ENCODE measurements at places on chromosomes 7 and 10.

DNA sequence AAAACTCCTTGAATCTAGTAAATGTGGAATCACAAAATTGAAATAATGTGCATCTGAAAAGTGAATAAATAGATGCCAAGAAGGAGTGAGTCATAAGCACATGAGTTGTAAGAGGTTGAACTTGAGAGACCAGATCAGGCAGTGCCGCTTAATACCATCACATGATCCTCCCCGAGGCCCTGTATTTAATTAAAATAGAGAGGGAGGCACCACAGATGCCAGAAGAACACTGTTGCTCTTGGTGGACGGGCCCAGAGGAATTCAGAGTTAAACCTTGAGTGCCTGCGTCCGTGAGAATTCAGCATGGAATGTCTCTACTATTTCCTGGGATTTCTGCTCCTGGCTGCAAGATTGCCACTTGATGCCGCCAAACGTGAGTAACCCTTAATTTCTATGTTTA lies at the start of gene GPNMB:
Gene GPNMB (plus strand): TSS at position 221 of the 400 bp plus-strand sequence. CDS start 83 bp downstream, at position 304.
- no peak for DNase-seq

- no peak for DNase-seq
Observed at GRCh38 chr7:2412587-2413201, 9.3 kb downstream of the CHST12 start.

DNA sequence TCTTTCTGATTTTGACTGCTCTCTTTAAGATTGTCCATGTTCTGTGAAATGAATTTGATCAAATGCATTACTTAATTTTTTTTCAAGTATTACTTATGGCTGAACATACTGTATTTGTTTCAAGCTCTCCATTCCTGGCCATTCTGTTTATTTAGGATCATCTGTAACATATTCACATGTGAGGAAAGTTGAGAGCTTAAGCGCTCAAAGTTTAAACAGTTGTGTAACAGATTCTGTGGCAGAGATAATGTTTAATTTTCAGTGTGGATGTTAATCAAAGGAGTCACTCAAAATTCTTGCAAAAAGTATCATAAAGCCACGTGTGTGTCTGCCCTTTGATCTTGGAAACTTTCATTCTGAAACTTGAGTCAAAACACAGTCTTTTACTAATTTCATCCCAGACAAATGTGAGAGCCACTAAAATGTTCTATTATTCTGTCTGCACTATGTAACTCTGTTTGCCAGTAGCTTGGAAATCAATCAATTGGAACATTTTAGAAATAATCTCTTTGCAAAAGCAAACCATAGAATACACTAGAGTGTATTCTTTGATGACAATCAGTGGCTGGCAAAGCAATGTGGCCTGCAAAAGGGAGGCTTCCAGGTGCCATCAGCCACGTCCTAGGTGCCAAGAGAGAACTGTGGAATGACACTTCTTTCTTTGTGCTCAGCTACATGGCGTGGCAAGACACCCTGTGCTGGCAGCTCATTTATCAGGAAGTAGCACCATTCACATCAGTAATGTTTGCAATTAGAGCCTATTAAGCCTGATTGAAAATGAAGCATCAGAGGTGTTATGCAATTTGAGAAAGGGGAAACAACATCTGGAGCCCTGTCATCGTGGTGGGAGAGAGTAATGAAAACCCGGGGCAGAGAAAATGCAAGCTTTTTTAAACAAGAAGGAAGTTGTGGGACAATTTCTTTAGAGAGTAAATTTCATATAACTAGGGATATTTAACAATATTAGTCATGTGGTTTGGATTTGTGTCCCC lies 40.9 kb downstream of the ARL5B start:
- no peak for DNase-seq

- no peak for DNase-seq
Observed at GRCh38 chr7:54072710-54073109, 469.5 kb upstream of the VSTM2A start.

DNA sequence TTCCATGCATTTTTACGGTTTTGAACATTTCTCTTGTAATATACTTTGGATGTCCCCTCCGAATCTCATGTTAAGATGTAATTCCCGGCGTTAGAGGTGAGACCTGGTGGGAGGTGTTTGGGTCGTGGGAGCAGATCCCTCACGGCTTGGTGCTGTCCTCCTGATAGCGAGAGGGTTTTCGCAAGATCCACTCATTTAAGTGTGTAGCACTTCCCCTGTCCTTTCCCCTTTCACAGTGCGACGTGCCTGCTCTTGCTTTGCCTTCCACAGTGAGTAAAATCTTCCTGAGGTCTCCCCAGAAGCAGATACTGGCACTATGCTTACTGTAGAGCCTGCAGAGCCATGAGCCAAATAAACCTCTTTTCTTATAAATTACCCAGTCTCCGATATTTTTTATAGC lies 6.6 kb downstream of the GPR141 start:
- DNase-seq: no peak

DNA sequence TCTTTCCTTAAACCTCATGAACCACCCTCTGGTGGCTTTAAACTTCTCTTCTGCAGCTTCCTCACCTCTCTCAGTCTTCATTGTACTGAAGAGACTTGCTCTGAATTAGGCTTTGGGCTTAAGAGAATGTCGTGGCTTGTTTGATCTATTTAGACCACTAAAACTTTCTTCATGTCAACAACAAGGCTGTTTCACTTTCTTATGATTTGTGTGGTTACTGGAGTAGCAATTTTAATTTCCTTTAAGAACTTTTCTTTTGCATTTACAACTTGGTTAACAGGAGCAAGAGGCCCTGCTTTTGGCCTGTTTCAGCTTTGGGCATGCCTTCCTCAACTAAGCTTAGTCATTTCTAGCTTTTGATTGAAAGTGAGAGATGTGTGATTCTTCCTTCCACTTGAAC lies 38.1 kb upstream of the CDHR3 start:
- DNase-seq: no peak

DNA sequence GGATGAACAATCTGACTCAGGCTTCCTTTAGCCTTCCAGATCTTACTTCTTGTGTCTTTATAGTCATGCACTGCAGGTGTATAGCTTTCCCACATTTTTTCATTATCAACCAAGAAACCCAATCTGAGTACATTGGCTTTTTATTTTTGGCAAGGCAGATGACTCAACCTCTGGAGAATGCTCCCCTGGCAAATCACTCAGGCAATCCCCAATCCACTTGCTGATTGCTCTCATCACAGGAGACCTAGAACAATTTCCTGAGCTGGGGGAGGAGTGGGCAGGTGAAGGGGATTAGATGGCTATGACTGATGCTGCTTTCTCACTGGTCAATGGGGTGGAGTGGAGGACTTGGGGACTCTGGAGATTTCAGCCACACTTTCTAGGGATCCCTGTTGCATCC lies 134.4 kb downstream of the SLC16A9 start:
- DNase-seq: no peak

DNA sequence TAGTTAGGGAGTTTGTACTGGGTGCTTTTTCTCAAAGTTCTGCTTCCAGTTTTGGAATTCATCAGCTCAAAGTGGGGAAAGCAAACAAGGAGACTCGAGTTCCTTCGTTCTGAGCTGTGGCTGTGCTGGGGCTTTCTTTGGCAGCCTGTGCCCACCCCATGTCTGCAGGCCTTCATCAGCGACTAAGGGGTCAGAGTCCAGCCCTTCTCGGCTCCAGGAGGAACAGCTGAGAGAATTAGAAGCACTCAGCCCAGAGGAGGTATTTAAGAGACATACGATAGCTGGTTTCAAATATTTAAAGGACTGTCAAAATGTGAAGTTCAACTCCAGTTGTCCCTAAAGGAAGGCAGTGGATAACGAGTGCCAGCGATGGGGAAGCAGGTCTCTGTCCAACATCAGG lies 41.3 kb downstream of the SH3PXD2A start:
- no peak for DNase-seq

GRCh38 chr7:121278120-121279021 lies 50.4 kb upstream of the WNT16 start:
- DNase-seq: no peak

DNA sequence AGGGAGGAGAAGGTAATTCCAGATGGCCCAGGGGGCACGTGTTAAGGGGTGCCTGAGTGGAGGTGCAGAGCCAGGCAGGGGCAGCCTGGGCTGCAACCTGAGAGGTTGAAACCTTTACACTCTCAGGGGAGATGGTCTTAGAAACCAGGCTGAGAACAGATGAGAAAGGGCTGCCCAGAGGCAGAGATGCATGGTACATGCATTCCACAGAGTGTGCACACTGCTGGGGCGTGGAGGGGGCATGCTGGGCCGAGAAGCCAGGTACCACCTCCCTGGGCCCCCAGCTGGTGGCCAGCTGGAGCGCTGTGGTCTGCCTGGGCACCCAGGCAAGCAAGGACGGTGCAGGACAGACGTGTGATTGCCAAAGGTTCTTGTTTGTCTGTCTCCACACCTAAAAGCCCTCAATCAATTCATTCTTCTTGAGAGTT lies 14.1 kb upstream of the CSGALNACT2 start:
- DNase-seq: no peak

GRCh38 chr7:158828133-158829020 lies 932 bp downstream of the ESYT2 start:
- no peak for DNase-seq

DNA sequence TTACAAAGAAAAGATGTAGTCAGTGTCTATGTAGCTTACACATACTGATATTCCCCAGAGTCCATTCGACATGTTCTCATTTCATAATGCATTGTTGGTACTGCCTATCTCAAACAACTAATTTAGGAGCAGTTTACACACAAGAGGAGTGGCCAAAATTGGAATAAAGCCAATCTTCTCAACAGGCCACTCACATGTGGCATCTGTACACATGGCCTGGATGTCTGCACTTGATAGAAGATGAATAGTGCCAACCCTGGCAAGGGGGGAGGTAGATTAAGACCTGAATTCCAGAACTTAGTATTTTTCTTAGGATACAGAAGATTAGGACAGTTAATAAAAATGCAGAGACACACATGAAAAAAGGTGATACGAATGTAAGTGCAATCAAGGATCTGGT lies 125.3 kb upstream of the STARD3NL start:
- no peak for DNase-seq

GRCh38 chr10:32175629-32176028 lies 119.4 kb upstream of the KIF5B start:
- no peak for DNase-seq

DNA sequence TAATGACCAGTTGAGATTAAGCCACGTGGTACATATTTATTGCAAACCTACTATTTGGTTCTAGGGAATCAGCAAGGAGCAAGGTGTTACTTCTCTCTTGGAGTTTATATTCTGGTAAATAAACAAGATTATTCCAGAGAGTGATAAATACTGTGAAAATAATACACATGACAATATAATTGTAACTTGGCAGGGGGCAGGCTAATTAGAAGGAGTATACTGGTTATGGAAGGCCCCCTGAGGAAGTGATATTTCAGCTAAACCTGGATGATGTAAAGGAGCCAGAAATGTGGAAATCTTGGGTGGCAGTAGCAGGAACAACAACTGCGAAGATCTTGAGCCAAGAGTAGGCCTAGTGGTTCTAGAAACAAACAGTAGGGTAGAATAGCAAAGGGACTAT lies 111.8 kb downstream of the SDK1 start:
- no peak for DNase-seq

DNA sequence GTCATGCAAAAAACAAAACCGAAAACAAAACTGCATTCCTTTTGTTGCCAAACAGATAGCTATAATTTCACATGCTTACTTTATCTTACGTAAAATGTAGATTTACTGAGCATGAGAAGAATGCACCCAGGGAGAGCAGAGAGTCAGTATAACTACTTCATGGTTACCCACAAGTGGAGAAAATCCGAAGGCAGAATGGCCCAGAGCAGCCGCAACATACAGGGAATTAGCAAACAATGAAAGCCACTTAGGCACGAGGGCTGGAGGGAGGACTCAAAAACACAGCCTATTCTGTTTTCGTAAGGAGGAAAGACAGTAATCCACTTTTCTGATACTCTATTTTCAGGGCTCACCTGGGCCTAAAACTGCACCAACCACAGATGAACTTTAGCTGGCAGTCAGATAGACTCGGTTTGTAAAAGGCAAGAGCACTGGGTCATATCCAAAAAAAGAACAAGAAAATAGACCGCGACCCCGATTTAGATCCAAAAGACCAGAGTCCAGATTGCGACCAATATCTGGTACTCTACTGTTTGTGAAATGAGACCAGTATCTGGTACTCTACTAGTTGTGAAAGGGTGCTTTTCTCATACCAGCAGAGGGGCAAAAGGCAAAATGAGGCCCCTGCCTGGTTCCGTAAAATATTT lies 1.3 kb downstream of the ITPRIP start:
- no peak for DNase-seq

GRCh38 chr10:80437227-80437626 lies 16.9 kb upstream of the TSPAN14 start:
- no peak for DNase-seq

DNA sequence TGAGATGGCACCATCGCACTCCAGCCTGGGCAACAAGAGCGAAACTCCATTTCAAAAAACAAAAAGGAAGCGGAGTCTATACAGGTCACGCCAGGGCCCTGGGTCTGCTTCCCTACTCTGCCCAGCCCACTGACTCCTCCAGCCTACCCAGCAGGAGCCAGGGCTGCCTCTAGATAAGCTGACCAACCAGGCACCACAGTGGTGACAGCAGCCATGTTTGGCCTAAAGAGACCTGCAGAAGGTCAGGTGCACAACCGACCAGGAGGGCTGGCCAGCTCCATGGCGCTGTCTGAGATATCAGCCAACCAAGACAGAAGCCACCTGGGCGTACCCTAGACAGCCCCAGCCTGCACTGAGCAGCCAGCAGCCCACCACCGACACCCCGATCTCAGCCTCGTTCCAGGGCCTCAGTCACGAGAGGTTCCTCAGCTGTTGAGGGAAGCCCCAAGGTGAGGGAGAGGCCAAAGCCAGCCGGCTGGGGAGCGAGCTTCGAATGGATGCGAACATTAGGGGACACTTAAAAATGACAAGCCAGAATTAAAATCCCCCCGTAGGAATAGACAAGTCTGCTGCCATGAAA lies 24.4 kb upstream of the PWWP2B start:
- DNase-seq: no peak

- no peak for DNase-seq
Observed at GRCh38 chr7:119413314-119413805, 859.6 kb upstream of the KCND2 start.

DNA sequence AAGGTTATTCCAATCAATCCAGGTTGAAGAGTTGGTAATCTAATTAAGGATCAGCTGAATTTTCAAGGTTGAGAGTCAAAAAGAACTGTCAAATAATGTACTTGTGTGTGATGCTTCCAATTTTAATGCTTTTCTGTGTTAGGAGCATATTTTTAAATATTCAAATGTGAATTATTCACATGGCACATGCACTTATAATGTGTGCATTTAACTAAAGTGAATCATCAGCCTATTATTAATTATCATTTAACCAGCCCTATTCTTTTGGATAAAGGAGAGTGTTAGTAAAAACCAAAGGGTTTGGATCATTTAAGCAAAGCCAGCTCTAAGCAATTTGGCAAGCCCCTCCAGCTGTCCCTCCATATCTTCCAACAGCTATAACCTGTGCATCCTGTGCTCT lies 11.2 kb downstream of the LGI1 start:
- no peak for DNase-seq

- no peak for DNase-seq
Observed at GRCh38 chr10:119460369-119461195, 81.9 kb downstream of the RGS10 start.

DNA sequence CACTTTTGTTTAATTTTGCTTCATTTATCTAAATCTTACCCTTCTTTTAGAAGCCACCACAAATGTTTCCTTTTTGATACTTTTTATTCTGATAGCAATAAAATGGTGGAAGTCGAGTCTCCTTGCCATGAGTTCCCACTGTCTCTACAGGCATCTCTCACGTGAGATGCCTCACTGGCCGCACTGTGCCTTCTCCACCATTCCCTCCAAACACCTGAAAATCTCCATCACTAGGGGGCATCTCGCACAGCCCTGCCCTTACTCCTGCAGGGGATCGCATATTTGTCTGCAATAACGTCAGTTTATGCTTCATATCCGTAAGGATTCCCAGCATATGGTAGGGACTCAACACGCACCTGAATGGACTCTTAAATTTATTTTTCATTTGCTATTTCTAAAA lies 56.3 kb upstream of the NCAPG2 start:
- DNase-seq: no peak

Data from activated CD4-positive, alpha-beta T cell treated with anti-CD3 and anti-CD28 coated beads, Interleukin-2, amount 50 U/mL, for 24 hours (primary cell).